ENCODE measurements at places on chromosomes 16 and 17. TPM values are rescaled to one million over a fixed set of nuclear protein-coding genes. Genes with fewer than 3 reads are reported as not detected.

FOXF1 gene
- 1.4 TPM for polyA plus RNA-seq

ZNF785 gene
- polyA plus RNA-seq = 13.3 TPM

NHLRC4 gene
- polyA plus RNA-seq = 0.36 TPM

IL17C gene
- not detected for polyA plus RNA-seq

GRCh38 chr17:32281011-32281451, 15.4 kb downstream of the RHBDL3 start:
- DNase-seq = peak; percentile 69

DNA sequence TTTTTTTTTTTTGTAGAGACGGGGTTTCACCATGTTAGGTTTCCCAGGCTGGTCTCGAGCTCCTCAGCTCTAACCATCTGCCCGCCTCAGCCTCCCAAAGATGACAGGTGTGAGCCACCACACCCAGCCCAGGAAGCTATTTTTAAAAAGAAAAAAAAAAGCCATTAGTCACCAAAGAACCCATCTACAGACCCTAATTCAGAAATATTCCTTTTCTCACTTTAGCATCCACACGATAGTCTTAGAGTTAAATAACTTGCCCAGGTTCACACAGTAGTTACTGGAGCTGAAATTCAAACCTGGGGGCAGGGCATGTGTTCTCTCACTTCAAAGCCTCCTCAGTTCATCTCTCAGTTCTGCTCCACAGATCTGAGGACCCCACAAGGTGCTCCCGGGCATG, 70.3 kb upstream of the NOL11 start:
- no peak for DNase-seq

DNA sequence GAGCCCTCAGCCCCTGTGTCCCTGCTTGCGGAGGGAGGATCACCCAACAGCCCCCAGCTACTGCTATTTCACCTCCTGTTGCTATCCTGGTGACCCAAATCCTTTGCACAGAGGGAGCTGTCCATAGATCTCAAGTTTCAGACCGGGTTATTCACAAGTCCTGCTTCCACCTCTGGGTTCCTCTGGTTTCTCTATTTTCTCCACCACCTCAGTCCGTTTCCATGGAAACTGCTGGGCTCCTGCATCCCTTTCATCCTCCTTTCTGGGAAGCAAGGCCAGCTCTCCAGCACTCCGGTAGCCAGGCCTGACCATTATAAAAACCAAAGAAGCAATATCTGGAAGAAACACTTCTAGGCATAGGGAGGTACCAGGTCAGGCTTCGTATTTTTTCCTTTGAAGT, 4.8 kb upstream of the CALB2 start:
- DNase-seq = peak; percentile 54

DNA sequence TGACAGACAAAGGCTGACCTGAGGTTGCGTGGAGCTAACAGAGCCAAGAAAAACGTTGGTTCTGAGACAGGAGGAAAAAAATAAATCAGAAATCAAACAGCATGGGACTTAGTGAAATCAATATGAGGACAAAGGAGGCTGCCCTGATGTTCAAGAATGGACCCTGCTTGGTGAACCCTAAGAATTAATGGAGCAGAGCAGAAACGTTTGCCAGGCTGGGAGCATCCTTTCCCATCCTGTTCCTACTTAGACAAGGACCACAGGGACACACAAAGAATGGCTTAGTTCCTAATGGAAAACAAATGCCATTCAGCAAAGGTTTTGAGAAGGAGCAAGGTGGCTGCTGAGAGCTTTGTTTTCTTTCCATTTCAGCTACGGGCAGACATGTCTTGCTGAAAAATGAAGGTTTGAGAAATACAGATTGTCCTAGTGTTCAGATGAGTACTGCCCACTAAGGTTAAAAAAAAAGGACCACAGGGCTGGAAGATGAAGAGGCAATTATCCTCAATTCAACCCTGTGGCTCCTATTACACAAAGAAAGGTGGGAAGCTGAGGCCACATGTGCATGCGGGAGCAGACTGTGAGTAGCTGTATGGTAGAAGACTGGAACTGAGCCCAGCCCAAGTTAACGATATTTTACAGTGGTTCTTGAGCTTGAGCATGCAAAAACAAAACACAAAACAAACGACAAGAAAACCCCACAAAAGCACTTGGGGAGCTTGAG, 230.1 kb downstream of the SLC39A11 start:
- DNase-seq = peak; percentile 63

- DNase-seq = no peak
Measured at GRCh38 chr16:50506543-50506937, 41.7 kb upstream of the NKD1 start.

- peak; percentile 22 for DNase-seq
Measured at GRCh38 chr16:22191532-22192260, 14.4 kb upstream of the EEF2K start.

GRCh38 chr17:76676629-76677028, 33.1 kb upstream of the ST6GALNAC1 start:
- no peak for DNase-seq

GRCh38 chr16:1828645-1829410, 1.8 kb downstream of the FAHD1 start:
- DNase-seq = no peak

- no peak for DNase-seq
Measured at GRCh38 chr16:29641561-29641960, 21.5 kb upstream of the SPN start.

DNA sequence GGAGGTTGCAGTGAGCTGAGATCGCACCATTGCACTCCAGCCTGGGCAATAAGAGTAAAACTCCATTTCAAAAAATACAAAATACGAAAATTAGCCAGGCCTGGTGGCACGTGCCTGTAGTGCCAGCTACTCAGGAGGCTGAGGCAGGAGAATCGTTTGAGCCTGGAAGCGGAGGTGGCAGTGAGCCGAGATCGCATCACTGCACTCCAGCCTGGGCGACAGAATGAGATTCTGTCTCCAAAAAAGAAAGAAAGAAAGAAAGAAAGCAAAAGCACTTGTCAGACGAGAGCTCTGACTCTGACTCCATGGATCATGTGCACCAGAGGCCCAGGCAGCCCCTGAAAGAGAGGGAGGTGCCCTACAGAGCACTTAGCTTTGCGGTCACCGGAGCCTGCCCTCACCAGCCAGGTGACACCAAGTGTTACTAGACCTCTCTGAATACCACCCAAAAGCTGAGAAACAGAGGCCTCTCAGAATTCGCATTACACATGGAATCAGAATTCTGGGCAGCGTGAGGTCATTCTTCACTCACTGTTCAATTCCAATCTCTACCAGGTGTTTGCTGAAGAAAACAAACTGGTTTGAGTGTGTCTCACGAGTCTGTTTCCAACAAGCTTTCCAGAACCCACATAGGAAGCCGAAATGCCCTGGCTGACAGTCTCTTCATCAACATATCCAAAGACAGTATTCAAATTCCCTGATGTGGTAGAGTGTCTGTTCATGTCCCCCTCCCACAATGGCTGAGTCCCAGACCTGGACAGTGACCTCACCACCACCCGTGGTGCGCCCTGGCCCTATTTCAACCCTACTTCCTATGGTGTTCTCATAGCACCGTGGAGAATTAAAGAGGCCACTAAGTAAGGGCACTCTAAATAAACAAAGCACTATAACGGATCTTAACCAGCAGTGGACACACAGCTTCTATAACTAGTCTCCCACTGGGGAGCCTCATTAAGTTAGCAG, 1.5 kb downstream of the FLCN start:
- DNase-seq = no peak

DNA sequence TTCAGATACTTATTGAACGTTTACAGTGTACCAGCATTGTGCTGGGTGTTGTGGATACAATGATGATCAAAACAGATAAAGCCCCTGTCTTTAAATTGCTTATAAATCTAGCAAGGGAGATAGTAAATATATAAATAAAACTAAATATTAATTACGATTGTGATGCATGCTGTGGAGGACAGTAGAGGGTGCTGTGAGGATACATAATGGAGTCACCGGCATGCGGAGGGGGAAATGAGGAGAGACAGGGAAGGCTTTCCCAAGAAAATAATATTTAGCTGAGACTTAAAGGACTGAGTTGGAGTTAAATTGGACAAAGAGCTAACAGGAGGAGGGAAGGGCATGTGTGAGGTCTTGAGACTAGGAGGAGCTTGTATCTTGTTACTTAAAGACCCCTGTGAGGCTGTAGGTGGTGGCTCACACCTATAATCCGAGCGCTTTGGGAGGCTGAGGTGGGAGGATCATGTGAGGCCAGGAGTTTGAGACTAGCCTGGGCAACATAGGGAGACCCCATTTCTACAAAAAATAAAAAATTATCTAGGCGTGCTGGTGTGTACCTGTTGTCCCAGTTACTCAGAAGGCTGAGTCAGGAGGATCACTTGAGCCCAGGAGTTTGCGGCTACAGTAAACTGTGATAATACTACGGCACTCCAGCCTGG, 2.4 kb downstream of the DHRS7B start:
- DNase-seq = peak; percentile 45

DNA sequence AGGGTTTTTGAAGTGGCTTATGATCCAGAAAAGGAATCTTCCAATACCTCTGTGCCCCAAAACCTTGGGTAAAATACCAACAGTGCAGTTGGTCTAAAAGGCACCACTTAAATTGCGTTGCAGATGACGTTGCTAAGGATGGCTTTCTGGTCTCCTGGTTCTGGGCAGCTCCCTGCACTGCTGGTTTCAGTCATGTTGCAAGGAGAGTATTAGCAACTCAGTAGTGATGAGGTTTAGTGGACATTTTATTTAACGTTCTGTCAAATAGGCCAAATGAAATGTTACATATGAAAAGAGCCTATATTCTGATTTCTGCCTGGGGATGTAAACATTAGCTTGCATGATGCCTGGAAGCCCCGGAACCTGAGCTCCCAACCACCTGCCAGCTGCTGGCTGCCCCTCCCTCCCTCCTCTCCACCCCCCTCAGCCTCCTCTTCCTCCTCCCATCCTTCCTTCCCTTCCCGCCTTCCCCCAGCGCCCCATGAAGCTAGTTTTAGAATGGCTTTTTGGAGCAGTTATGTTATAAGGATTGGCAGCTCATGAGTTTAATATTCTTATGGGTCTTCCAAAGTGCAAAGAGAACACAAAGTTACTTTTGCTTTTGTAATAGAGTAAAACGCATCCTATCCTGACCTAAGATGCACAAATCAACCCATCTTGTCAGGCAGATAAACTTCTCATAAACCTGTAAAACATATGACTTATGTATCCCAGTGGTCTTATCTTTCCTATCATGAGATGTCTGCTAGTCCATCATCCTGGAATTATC, 20.7 kb downstream of the CD7 start:
- no peak for DNase-seq

DNA sequence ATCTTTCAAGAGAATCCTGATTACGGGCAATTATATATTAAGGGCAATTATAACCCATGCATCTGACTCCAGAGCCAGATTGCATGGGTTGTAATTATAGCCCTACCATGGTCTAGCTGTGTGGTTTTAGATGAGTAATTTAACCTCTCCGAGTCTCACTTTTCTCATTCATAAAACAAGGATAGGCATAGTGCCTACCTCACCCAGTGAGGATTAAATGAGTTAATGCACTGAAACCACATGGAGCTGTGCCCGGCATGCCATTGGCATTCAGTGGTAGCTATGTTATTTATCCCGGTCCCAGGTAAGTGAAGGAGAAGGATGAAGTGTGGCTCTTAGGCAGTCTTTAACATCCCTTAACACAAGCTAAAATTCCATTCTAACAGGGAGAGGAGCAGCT, 6.3 kb downstream of the SNX20 start:
- peak; percentile 32 for DNase-seq

- no peak for DNase-seq
Measured at GRCh38 chr17:27485125-27485524, 28.9 kb downstream of the KSR1 start.

- DNase-seq = no peak
Measured at GRCh38 chr17:48368352-48368908, 61.6 kb downstream of the SKAP1 start.

DNA sequence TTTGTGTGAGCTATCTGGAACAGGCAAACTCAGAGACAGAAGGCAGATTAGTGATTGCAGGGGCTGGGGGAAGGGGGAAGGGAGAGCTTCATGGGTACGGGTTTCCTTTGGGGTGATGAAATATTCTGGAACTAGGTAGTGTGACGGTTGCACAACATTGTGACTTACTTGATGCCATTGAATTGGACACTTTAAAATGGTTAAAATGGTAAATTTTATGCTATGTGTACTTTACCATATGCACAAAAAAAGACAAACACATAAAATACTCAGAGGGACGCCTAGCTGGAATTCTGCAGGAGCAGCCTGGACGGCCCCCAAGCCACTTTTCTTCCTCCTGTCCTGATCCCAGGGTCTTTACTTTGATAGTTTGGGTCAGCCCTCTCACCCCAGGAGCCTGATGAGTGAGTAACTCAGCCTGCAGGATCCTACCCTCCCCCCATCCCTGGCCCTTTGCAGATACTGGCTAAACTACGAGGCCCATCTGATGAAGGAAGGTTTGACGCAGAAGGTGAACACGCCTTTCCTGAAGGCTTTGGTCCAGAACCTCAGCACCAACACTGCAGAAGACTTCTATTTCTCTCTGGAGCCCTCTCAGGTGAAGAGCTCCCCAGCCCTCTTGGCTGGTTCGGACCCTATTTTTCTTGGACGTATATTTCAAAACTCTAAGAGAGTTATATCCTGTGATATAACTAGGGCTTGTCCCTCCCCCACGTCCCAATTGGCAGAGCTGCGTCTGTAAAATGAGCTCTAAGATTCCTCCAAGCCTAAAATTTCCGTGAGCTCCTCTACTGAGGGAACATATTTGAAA, 7.8 kb downstream of the ADGRG3 start:
- no peak for DNase-seq

- no peak for DNase-seq
Measured at GRCh38 chr16:50555269-50555875, 7.2 kb downstream of the NKD1 start.

- no peak for DNase-seq
Measured at GRCh38 chr17:12104831-12105230, 84.2 kb downstream of the MAP2K4 start.

DNA sequence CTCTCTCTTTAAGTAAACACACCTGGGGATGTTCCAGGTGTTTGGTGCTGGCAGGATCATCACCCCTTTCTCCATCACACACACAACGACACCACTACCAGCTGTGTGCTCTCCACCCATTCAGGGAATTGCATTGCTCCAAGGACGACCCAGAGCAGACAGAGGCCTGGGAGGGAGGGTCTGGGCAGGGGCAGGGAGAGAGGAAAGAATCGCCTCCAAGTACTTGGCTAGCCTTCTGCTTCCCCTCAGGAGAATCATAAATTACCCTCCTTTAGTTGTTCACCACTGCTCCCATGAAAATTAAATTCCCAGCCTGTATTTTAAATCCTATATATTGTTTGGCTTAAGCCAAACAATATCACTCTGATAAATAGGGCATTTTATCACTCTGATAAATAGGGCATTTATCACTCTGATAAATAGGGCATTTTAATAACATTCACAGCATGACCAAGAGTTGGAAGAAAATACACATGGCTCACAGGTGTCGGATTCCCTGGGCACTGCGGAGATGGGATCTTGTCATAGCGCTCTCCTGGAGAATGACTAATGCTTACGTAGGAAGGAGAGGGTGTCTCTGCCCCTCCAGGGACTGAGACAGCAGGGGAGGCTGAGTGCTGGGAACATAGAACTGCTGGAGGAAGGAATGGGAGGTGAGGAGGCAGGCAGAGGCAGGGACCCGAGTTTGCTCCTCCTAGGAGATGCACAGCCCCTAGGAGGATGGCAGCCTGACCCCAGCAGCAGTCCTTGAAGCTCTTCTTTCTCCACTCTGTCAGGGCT, 673.6 kb downstream of the HS3ST4 start:
- DNase-seq = no peak
